NCI-H345 (cell line): ENCODE measurements at places on chromosomes 12 and 14.

DNA sequence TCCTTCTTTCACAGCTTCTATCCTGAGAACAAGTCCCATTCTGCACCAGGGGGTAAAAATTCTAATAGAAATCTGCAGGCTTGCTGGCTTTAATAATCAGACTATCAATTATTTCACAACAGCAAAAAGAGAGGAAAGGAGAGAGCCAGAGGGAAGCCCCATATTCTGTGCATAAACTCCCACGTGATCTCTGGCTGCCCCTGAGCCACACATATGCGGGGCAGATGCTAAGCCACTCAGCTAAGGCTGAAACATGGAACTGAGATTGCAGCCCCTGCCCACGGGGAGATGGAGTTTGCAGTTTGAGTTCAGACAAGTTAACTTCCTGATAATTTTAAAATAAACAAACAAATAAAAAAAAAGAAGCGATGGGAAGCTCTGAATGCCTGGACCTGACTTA is 254.4 kb upstream of the CCDC196 start:
- DNase-seq, result no peak

GRCh38 chr12:120710031-120710804 is at the start of gene UNC119B:
TSS of gene UNC119B (plus strand) at chr12:120710458. CDS start at chr12:120710475, 17 bp downstream.
- DNase-seq, result peak; percentile 71

GRCh38 chr12:127538316-127538715 is 728.7 kb upstream of the TMEM132C start:
- DNase-seq, result no peak

DNA sequence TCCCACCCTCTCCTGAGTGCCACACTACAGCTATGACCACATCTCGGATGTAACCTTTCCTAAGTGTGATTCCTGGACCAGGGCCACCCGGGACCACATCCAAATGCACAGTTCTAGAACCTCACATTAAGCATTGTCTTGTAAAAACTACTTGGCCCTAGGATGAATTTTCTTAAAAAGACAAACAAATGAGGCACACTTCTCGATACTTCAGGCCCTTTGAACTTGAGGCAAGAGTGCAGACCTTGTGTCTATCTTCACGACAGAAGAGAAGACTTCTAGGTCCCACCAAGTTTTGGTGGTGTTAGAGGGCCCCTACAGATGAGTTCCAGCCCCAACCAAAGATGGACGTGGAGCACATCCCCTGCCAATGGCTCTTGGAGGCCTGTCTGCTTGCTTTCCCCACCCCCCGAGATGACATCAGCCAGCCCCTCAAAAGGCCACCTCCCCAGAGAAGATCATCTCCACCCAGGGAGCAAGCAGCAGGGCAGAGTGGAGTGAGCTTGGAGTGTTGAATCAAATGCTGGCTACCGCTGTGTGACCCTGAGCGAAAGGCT is 9.3 kb downstream of the ISCU start:
- no peak for DNase-seq

- peak; percentile 63 for DNase-seq
Measured at GRCh38 chr12:124655698-124656516, 88.5 kb upstream of the NCOR2 start.

DNA sequence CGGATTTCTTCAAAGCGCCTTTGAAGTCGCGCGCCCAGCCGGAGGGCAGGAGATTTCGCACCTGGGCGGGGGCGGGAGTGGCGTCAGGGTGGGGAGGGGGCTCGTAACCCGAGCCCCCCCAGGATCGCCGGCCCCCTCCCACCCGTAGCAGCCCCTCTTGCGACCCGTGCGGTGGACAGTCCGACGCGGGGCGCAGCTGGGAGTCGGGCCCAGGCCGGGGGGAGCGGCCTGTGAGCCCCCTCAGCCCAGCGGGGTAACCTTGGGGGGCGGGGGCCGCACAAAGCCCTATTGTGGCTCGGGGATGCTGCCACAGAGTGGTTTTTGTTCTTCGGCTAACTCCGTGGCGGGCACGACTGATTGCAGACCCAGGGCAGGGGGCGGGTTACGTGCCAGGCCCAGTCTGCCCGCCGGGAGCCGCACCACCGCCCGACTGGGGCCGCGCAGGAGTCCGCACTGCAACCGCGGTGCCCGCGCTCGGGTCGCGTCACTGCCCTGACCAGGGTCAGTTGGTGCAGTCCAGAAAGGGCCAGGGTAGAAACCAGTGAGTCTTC is 4.2 kb upstream of the AAAS start:
- DNase-seq, result no peak

DNA sequence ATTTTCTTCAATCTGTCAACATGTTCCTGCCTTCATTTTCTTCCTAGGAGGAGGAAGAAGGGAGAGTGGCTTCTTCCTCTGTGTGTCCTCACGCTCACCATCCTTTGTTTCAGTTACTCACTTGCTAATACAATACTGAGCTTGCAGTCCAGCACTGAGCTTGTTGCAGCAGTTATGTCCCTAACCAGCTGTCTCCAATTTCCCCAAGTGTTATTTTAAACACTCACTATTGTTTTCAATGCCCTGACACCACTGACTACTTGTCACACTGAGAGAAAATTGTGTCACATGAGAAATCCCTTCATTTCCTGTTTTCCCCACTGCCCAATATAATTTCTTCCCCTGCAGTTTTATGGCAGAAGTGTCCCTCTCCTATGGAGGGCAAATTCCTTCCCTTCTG is 53.4 kb downstream of the HSD17B6 start:
- DNase-seq, result no peak

DNA sequence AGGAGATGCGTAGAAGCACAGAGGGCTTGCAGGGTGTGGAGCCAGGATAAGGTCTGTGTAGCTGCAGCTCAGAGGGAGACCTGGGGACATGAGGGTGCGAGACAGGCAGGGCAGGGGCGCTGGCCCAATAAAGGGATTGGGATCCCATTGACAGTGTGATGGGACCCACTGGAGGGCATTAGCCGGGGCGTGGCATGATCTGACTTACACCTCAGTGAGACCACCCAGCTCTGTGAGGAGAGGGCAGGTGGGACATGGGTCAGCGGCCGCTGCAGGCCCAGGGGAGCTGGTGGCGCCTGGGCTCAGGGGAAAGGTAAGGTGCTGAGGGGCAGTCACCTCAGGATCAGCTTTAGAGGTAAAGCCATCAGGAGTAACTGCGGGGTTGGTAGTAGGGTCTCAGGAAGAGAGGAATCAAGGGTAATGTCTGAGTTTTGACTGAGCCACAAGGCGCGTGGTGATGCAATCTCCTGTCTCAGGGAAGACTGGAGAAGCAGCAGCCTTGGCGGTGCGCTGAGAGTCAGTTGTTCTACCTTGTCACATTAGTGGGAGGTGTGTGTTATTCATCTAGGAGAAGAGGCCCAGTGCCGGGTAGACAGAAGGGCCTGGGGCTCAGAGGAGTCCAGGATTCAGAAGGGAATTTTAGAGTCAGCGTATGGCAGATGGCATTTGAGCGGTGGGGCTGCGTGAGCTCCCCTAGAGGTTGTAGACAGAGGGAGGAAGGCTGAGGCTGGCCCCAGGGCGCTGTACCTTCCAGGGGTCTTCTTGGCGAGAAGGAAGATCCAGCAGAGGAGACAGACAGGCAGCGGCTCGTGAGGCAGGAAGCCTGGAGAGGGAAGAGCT is 30.8 kb upstream of the BDKRB2 start:
- DNase-seq, result no peak

DNA sequence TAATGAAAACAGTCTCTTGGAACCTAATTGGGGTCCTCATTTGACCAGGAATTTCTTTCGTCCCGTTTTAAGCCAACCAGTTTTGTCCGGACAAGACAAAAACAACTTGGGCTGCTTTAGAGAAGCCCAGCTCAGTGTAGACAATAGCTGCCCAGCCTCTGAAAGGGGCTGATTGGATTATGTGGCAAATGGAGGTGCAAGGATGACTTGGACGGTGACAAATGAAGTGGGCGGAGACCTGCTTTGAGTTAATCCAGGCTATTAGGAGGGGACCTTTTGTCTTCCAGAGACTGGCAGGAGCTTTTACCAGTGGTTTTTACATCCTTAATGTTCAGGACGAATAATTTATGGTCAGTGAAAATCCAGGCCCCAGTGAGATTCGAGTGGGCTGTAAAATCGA is 4.8 kb downstream of the MEG3 start:
- DNase-seq, result no peak

DNA sequence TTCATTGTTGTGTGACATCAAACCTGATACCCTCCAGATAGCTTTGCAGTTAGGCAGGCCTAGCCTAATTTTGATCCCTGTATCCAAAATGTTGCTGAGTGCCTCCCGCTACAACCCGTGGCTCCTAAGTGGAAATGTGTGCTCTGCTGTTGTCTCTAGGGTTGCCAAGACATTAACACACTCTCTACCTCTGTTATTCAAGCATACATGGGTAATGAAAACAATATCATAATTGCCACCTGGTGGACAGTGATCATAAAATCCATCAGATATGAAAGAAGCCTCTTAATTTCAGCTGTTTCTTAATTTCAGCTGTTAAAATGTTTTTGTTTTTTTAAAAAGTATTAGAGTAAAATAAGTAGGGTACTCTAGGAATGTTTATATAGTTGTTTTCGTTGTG is 93.5 kb downstream of the PLEKHA5 start:
- no peak for DNase-seq

DNA sequence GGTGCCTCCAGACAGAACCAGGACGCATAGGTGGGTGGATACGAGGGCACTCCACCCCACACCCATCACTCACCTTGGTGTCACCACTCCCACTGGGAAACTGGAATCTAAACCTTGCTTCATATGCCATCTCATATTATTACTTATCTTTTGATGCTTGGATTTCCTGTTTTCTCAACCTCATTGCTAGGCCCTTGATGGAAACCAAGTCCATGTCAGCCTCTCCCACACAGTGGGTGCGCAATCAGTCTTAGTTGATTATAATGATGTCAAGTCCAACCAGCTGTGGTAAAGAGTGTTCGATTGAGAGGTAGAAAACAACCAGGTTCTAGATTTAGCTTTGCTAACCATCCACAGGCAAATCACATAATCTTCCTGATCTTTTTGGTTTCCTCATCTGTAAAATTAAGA is 584 bp upstream of the DDHD1 start:
- no peak for DNase-seq

GRCh38 chr14:91417983-91418386 is 365 bp upstream of the CCDC88C start:
- peak; percentile 74 for DNase-seq

GRCh38 chr14:74501135-74501614 is 7.6 kb downstream of the ISCA2 start:
- DNase-seq, result peak; percentile 60

DNA sequence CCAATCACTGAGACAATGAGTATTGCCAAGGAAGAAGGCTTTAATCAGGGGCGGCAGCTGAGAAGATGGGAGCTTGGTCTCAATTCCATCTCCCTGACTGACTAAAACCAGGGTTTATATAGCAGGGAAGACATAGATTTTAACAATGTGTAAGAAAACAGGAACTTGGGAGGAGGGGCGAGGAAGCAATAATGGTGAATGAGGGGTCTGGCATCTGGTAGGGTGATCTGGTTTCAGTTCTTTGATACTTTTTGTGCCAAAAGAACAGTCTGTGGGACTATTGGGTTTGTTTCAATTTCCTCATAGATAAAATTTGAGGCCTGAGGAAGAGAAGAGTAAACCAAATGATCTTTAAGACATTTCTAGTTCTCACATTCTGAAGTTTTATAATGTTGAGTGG is 49.2 kb downstream of the FUT8 start:
- DNase-seq, result no peak

GRCh38 chr12:39883411-39883810 is 222.5 kb downstream of the SLC2A13 start:
- no peak for DNase-seq

DNA sequence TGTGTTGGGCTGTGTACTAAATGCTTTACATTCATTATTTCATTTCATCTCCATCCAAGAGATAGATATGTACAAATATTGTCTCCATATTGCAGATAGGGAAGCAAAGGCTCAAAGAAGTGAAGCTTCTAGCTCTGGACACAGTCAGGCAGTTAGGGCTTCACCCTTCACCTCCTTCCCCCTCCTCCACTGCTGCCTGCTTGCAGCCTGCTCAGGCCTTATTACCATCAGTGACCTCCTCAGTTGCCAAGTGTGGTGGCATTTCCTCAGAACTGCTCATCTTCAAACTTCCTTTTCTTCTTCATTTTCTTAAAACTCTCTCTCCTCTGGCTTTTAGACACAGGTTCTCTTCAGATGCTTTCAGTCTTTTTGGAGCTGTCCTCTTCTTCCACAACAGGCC is 4.7 kb upstream of the GPATCH2L start:
- no peak for DNase-seq

DNA sequence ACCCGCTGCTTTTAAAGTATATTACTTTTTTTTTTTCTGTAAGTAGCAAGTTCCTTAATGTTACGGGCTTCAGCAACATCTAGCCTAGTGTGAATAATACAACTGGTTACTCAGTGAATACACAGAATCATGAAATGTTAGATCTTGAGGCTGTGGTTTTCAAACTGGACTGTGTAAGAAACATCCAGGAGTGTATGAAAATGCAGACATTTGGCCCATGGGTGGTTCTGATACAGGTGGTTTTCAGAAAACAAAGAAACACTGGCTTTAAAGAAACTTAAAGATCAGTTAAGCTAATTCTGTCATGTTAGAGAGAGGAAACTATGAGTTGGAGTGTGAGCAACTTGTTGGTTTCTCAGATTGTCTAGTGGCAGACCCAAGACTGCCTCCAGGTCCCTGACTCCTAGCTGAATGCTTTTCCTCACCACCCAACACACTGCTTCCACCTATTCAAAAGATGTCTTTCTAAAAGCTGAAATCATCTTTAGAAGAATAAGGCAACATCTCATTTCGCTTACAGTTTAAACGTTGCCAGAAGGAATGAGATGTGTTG is 36.1 kb downstream of the TBC1D30 start:
- no peak for DNase-seq

- DNase-seq, result peak; percentile 10
Measured at GRCh38 chr12:109927622-109928021, 27.5 kb downstream of the TCHP start.

GRCh38 chr12:116880817-116881324 is 370 bp downstream of the HRK start:
- peak; percentile 50 for DNase-seq

GRCh38 chr14:32367516-32367915 is 38.4 kb downstream of the AKAP6 start:
- DNase-seq, result no peak

DNA sequence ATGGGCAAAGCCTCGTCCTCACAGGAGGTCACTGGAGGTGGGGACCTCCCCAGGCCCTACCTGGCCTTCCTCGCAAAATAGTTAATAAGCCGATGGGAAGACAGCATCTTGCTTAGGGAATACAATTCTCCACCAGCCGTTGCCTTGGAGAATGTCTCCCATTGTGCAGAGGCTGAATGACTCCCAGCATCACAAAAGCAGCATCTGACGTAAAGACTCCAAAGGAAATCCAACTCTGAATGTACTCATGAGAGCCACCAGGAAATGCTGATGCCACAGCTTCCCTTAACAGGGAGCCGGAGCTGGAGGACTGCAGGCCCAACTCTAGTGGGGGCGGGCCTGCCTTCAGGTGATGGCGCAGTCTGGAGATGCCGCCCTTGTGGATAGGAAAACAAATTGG is 15.5 kb downstream of the CCDC63 start:
- DNase-seq, result no peak

GRCh38 chr12:23534196-23534595 is 415.3 kb downstream of the SOX5 start:
- no peak for DNase-seq

DNA sequence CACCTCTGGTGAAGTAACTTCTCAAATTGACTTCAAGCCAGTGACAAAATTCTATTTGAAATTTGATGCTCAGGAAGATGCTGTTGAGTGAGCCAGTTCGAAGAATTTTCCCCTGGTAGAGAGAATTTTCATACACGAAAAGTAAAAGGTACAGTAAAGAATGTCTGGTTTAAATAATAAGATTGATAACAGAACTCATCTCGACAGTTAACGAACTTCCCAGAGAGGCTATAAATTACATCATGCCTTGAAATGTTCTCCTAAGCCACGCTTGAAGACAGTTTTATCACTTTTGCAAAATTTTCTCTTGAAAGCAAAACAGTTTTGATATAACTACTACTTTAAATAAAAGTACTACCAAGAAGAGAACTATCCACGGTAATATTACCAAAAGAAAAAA is 14.4 kb upstream of the OR11G2 start:
- no peak for DNase-seq
